Mammary microvascular endothelial cell (primary cell): ENCODE measurements at places on chromosomes 2 and 18. TPM values are rescaled to one million over a fixed set of nuclear protein-coding genes. Genes with fewer than 3 reads are reported as not detected.

SUCLG1 gene
- 68.0 and 74.3 TPM in 2 replicates for total RNA-seq

MARCHF4 gene
- total RNA-seq, result 15.5 and 16.3 TPM in 2 replicates

ITGB6 gene
- total RNA-seq, result 0.39 TPM in 1 of 2 replicates, not detected in the other

LIMS3 gene
- total RNA-seq, result 0.69 and 2.6 TPM in 2 replicates

IL1RL2 gene
- not detected in 2 replicates for total RNA-seq

ME2 gene
- total RNA-seq, result 48.8 and 52.2 TPM in 2 replicates
